ENCODE measurements at places on chromosomes 1 and 21. TPM values are rescaled to one million over a fixed set of nuclear protein-coding genes. Genes with fewer than 3 reads are reported as not detected.

DNA sequence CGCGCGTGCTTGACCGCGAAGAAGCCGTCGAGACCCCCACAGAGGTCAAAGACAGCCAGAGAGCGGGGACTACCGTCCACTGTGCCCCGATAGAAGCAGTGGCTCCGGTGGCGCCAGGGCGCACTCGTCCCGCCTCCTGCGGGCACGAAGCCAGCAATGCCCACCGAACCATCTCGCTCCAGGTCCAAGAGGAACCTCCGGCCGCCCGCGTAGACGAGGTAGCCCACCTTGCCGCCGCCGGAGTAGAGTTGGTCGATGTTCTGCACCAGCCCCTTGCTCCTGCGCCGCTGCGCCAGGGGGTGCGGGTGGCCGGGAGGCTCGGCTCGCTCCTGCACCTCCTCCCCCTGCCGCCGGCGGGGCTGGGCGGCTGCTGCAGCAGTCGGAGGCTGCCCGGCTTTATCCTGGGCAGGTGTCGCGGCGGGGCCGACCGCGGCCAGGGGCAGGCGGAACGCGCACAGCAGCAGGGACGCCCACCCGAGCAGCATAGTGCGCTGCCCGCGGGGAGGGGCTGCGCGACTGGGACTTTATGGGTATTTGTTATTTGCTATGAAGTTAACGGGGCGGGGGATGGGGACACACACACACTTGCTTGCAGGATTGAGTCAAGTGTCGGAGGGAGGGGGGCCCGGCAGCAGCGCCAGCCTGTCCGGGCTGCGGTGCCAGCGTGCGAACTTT, 844 bp downstream of the ADAMTS5 start:
- DNase-seq, result no peak

The TSNAX gene
- total RNA-seq, result 63.8 TPM

DNA sequence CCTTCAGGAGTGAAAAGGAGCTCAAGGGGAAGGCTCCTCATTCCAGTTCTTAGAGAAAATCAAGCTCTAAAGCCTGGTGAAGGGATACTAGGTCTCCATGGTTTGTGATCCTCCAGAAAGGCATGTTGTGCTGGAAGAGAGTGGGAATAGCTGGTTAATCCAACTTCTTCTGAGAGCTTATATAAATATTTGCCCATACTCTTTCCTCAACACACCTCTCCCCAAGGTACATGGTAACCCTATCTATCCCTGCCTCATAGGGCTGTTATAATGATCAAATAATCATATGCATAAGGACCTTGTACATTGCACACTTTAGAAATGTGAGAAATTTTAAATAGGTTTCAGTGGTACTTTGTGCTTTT, 14.6 kb downstream of the XKR8 start:
- DNase-seq, result no peak

DNA sequence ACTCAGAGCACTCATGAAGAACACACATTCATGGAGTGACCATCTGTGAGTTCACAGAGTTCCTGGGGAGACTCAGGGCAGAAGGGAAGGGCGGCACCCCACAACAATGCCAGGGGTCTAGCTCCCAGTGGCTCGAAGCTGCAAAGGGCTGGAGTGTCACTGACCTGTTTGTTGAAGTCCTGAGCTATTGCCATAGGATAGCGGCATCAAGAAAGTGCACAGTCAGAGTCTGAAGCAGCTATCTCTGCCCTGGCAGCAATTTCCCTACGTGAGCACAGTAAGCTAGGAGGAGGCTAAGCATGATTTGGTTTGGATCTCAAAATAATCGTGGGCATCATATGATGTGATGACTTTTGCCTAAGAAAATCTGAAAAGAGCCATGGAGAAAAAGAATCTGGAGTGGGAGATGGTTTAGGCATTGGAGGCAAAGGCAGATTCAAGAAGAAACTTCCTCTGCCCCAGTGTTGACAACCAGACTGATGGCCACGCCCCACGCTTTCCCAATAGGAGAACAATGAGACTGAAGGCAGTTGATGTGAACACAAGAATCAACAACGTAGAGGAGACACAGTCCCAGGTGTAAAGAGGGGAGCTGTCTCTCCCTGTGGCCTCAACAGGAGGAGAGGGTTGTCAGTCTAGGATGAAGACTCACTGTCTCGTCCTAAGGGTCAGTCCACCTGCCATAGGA, 100.0 kb upstream of the SLC25A33 start:
- no peak for DNase-seq

DNA sequence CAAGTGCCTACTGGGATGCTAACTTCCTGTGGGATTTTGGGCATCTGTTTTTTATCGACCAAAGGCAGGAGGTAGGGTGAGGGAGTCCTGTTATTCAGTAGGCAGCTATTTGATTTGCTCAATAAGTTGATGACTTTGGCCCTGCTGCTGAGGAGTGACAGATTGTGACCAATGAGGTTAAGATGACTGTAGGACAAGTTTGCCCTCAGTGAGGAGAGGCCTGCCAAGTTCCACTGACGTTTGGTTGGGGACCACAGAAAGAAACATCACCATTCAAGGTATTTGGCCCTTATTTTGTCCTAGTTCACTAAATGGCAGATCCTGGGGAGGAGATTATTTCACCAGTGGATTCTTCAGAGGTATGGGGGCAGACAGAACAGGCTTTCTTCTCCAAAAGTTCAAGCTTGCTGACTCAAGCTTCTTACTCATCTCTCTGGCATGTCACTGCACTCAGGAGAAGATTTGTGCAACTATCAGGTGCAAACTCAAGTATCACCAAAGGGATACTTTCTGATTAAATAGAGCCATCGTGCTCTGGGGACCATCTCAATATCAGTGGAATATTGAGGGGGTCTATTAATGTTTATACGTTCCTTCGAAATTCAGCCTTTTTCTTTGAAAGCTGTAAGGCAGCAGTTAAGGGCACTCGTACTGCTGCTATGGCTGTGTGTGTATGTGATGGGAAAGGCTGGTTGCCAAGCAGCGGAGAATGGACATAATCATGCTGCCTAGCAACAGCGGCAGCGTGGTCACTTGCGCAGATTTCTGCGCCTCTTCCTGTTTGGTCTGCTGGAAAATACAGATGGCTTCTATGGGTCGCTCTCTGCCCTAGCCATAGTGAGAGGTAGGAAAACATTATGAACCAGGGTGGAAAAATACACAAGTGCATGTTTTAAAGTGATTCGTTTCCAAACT, 78.7 kb downstream of the PBX1 start:
- DNase-seq, result no peak

The ETNK2 gene
- 28.1 TPM for total RNA-seq

DNA sequence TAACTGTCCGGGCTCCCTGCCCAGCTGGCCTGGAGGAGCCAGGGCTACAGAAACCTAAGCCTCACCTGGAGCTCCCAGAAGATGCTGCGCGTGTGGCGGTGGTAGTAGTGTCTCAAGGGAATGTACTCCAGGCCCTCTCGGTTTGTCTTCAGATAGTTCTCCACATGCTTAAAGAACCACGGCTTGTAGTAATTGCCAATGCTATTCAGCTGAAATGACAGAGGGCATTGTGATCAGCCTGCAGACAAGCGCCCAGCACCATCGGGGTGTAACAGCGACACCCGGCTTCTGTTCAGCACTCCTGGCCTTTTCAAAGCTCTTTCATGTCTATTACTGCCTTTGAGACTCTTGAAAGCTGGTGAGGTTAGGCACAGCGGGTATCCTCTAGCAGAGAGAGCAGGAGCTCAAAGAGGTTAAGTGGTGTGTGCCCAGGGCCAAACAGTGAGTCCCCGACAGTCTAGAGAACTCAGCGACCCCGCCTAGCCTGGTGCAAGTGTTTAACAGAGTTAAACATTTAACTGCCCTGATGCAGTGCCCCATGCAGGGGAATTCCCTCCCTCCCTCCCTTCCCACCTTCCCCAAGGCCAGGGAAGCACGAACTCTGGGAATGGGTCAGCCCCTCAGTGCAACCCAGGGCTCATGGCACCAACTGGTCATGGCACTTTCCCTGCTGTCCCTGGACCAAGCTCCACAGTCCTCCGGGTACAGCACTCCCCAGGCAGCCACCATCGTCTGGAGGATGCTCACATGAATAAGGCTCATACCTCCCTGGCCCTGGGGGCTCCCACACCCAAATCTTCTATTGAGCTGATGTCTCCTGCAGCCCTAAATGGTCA, 21.5 kb downstream of the DHCR24 start:
- DNase-seq, result no peak

DNA sequence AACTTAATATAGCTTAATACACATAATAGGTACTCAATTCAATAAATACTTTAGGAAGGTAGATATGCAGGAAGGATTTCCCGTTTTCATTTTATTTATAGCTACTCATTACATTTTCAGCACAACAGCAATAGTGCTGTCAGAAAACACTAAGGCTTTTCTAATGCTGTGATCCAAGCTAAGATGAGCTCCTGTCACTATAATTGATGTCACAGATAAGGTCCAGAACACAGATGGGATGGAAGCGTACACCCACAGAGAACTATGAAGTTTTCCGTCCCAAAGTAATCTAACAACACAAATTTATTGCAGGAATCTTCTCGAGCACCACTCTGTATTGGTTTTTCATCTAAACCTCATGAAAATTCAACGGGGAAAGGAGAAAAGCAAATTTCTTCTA, 13.6 kb downstream of the AUNIP start:
- no peak for DNase-seq

- DNase-seq, result no peak
Observed at GRCh38 chr1:204602871-204603542, 82.5 kb downstream of the LRRN2 start.

The SLAMF8 gene
- not detected for total RNA-seq

DNA sequence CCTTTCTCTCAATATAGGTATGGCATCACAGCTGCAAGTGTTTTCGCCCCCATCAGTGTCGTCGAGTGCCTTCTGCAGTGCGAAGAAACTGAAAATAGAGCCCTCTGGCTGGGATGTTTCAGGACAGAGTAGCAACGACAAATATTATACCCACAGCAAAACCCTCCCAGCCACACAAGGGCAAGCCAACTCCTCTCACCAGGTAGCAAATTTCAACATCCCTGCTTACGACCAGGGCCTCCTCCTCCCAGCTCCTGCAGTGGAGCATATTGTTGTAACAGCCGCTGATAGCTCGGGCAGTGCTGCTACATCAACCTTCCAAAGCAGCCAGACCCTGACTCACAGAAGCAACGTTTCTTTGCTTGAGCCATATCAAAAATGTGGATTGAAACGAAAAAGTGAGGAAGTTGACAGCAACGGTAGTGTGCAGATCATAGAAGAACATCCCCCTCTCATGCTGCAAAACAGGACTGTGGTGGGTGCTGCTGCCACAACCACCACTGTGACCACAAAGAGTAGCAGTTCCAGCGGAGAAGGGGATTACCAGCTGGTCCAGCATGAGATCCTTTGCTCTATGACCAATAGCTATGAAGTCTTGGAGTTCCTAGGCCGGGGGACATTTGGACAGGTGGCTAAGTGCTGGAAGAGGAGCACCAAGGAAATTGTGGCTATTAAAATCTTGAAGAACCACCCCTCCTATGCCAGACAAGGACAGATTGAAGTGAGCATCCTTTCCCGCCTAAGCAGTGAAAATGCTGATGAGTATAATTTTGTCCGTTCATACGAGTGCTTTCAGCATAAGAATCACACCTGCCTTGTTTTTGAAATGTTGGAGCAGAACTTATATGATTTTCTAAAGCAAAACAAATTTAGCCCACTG, 11.5 kb downstream of the HIPK1 start:
- DNase-seq, result no peak
